NCI-H526 treated with DMSO at 0.1 percent for 48 hours (cell line): ENCODE measurements at places on chromosomes 1 and 21.

DNA sequence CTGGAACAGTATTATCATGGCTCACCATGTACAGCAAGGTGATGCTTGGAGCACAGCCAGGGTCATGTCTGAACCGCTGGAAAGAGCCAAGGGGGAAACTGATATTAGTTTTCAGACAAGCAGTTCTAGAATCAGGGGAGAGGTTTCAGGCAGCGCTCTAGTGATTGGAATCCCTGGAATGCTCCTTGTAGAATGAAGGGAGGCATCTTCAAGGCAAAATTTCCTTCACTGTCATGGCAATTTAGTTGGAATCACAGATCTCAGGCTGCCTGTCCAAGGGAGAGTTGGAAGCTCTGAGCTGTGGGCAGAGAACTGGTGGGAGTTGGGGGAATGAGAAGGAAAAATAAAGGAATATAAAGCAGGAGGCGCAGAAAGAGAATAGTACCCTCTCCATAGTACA is 737.1 kb downstream of the PTPRU start:
- no peak for DNase-seq

GRCh38 chr21:42002421-42002958 is 7.7 kb downstream of the ZBTB21 start:
- no peak for DNase-seq

- peak; percentile 27 for DNase-seq
Measured at GRCh38 chr1:171298696-171299095, 15.3 kb upstream of the FMO4 start.

DNA sequence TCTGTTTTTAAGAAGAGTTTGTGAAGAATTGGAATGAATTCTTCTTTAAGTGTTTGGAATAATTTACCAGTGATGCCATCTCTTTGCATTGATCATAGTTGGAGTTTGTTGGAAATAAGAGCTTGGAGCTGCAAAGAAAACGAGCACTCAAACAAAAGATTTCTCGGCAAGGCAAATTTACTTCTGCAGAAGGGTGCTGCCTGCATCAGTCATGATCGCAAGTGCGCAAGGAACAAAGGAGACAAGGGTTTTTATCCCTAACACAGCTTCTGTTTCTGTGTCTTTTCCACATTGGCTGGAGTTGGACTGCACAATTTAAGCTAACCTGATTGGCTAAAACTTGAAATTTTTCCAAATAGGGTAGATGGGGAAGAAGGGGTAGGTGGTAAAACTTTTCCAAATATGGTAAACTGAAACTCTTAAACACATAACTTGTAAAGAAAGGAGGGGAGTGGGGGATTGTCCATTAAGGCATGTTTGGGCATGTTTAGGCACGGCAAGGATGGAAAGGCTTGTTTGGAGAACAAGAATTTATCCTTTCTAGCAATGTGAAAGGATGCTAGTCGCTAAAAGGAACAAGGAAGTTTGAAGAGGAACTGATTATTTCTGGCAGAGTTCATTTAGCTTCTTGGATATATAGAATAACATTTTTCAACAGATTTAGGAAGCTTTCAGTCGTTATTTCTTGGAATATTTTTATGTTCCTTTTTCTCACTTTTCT is 3.5 kb upstream of the AADACL4 start:
- DNase-seq = no peak

DNA sequence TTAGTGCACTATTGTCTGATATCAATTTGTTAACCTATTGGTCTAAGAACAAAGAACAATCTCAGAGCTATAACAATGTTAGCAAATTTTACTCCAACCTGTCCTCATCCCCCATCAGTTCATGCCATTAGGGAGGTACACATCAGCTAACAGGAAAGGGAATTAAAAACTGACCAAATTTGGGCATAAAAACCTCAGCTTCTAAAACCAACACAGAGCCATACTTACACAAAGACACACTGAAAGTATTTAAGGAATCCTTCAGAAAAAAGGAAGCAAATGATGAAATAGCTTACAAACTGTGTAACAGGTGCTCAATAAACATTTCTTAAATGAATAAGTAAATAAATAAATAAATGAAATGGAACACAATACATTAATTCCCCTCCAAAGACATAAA is 89.2 kb downstream of the TTLL7 start:
- no peak for DNase-seq

DNA sequence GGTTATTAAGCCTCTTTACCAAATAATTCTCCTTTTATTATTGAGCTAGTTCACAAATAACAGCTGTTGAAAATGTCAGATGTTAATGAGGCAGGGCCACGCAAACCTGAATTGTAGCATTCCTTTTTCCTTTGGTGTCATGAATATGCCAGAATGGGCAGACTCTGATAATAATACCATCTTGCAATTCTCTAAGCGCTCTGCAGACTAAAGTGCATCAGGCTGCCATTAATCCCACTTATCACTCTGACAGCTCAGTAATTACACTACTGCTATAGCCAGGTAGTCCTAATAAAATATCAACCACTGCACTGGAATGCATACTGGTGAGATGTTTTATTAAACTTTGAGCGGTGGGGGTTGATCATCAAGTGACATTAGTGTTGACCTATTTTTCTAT is 177.7 kb downstream of the DPYD start:
- no peak for DNase-seq

GRCh38 chr21:26007951-26008498 is 162.5 kb downstream of the APP start:
- DNase-seq = peak; percentile 19
